NCI-H1048 (cell line): ENCODE measurements at places on chromosomes 16 and 17.

GRCh38 chr16:4339909-4340308 lies 11.2 kb downstream of the PAM16 start:
- DNase-seq, result no peak

GRCh38 chr17:80870401-80870800 lies 121.2 kb upstream of the CHMP6 start:
- DNase-seq, result no peak

DNA sequence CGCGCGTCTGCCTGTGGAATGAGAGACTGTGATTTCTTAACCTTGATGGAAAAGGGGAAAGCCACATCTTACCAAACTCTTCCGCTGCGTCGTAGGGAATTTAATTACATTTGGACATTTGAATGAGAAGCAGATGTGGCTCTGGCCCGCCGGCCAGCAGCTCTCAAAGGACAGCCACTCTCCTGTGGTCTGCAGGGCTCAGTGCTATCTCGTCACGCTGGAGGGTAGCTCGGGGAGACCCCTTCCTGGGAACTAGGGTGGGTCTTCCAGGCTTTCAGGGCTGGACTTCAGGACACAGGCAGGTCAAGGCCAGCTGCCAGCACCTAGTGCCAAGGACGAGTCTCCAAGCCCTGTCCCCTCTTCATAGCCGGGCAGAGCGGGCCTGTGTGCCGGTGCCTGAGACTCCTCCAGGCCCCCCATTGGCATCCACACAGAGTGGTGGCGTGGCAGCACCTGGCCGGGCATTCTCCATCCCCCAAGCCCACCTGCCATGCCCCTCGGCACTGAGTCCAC lies 15.9 kb upstream of the TBX2 start:
- no peak for DNase-seq

DNA sequence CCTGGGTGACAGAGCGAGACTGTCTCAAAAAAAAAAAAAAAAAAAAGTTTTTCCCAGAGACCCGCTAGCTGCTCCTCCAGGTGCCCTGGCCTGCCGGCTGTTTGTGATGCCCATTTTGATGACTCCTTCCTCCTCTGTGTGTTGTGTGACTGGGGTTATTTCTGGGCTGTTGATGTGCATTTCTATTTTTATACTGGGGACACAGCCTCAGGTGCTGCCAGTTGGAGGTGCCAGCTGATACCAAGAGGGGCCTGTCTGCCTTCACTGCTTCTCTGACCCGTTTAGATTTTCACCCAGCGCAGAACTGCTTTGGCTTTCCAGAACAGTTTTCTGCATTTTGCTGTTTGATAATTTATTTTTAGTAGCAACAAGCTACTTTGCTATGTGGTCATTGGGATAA lies 6.7 kb downstream of the PLA2G15 start:
- no peak for DNase-seq

- no peak for DNase-seq
Observed at GRCh38 chr17:13405080-13405479, 196.6 kb downstream of the HS3ST3A1 start.

GRCh38 chr16:9206156-9206555 lies 114.7 kb downstream of the HAPSTR1 start:
- DNase-seq, result no peak

DNA sequence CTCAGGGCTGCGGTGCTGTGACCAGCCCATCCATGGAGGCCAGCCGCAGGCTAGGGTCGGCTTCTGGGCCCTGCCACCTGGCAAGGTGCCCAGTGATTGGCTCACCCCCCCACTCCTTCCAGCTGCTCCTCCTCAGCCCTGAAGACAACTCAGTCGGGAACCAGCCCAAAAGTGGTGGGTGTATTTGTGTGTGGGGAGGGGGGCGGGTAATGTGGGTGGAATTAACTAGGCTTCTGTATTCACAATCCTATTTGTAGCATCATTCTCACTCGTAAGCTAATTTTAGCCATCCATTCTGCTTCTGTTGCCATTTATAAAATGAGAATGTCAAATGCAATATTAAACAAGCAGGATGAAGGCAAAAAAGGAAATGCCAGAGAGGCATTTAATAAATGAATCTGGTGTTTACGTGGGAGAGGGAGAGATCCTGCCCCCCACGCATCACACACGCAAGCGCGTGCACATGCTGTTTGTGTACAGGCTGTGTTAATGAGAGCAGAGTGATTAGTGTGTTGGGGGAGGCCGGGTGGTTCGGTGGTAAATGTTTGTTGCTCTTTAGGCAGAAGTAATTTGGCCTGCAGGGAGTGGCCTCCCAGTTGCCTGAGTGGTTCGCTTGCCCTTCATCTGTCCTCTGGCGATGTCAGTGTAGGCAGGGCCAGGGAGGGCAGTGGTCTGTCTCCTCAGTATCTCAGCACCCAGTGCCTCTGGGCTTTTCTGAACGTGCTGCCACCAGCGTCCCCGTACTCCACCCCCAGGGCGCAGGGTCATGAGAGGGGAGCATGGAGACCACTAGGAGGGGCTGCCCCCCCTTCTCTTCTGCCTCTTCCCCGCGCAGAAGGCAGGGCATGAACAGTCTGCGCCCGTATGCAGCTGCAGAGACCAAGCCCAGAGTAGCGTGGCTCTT lies 140.1 kb downstream of the CCDC182 start:
- DNase-seq, result no peak

- DNase-seq, result no peak
Observed at GRCh38 chr16:5412731-5413130, 315.1 kb upstream of the EEF2KMT start.

DNA sequence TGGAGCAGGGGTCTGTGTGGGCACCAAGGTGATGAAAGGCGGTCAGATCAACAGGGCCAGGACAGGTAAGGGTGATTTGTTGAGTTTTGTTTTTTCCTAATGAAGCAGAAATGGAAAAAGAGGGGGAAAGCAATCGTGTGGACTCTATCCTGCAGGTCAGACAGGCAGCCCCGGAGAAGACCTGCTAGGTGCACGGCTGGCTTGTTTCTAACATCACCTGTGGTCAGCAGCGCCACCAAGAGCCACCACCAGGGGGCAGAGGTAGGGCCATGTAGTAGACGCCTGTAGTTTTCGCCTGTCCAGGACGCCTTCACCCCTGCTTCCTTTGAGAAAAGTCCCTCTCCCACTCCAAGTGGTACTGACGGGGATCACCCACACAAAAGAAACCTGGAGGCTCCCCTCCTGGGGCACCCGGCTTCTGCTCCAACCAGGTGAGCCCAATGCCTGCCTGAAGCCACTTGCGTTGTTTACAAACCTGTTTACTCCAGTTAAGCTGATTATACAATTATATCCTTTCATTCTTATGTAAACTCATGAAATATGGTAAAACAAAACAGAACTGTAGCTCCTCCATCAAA lies 54.2 kb upstream of the SEC14L1 start:
- DNase-seq, result peak; percentile 29

DNA sequence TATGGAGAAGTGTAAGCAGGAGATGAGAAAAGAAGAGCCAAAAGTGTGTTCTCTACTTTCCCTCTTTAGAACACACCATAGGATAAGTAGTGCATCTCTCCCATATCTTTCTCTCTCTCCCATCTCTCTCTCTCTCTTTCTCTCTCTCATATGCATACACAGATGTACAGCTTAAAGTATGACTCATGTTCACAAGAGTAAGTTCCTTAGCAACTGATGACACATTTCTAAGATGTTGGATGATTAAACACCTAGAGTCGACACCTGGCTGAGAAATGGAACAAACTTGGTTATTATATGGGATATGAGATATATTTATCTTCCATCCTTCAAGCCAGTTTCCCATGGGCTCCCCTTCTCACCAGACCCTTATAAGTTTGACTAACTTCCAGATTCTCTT lies 113.5 kb downstream of the TMEM132E start:
- DNase-seq, result no peak

GRCh38 chr17:81920612-81921536 lies 2.9 kb upstream of the SIRT7 start:
- DNase-seq, result no peak

DNA sequence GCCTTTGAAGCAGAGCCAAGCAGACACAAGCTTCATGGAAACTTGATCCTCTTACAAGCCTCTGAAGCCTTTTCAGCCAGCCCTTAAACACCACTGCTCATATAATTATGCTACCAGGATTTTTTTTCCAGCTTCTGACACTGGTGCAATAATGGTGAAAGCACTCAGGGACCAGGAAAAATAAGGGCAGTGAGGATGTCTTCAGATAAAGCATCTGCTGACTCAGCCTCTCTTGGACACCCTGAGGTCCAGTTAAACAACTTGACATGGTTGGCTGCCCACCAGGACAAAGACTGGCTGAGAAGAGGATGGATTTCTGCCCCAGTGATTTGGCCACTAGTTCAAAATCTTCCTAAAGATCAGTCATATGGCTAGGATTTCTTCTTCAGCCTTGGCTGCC lies 124.2 kb upstream of the N4BP1 start:
- no peak for DNase-seq

GRCh38 chr17:31373150-31374093 lies 18.1 kb upstream of the RAB11FIP4 start:
- no peak for DNase-seq

- DNase-seq, result no peak
Observed at GRCh38 chr17:80284631-80285030, 24.0 kb downstream of the RNF213 start.

DNA sequence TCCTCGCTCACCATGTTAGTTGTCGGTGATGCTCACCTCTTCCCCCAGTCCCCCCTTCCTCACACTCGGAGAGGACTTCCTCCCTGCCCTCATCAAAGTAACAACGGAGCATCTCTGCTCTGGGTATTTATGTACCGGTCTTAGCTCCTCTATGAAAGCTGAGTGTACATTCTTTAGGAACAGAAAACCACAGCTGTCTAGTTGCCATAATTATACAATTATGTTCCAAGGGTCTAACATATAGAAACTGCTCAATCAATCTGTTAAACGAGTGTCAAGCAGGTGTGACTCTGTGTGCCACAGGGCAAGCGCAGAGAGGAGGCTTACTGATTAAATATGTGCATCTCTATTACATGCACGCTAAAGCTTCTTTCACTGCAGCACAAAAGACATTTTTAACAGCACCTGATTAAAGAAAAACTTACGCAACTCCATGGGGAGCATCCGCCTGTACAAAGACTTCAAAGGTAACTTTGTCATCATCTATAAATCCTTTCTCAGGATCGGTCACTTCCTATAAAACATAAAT lies 37.8 kb downstream of the LITAFD start:
- no peak for DNase-seq

- DNase-seq, result no peak
Observed at GRCh38 chr17:67130768-67131167, 86.4 kb downstream of the CACNG1 start.

DNA sequence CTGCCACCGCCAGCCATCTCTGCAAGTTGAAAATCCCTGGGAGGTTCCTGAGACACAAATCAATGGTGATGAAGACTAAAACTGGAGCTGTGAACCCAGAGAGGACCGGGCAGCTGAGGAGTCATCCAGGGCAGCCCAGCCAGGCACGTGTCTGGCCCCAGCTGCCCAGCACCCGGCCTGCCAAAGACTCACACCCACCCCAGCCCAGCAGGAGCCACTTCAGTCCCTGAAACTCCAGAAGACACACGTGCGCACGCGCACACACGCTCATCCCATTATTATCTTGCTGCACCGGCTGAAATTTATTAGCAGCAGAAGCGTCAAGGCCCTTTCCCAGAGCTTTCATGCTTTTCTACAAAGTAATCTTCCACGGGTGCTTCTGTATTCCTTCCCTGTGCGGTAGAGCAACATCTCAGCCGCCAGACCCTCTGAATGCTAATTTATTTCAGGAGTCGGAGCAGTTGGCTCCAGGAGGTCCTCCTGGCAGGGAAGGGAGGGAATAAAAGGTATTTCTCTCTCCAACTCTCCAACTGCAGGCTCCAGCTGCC lies 59.8 kb upstream of the RBFOX3 start:
- DNase-seq, result no peak

- DNase-seq, result no peak
Observed at GRCh38 chr17:8797621-8798175, 1.5 kb downstream of the MFSD6L start.

DNA sequence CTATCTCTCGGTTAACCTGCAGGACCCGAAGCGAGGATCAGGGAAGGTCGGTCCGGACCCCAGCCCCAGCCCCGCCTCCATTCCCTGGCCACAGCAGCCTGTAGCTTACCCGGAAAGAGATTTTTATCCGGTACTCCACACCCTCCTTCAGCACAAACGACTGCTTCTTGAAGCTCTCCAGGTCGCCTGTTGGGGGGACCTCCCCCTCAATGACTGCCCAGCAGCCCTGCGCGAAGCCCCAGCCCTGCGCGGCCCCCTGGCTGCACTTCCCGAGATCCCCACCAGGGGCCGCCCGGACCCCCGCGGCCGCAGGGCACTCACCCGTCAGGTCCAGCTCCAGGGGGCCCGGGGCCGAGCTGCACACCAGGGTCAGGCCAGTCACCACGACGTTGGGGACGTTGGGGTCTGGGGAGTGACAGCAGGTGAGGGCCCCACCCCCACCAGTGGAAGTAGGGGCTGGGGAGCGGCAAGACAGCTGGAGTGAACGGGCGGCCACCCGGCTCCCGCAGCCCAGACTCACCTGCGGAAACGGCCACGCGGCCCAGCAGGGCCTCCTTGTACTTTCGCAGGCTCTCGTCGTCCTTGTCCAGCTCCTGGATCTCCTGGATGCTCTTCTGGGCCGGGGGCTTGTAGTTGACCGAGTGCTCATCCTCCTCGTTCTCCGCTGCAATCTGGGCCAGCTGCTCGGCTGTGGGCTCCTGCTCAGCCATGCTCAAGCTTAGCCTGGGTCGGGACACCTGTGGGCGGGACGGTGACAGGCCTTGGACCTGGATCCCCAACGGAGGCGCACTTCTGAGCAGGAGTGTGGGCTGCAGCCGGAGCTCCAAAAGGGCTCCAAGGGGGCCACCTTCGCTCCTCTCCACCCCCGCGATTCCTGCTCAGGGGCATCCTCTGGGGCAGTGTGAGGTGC lies 1.7 kb downstream of the ARHGDIA start:
- no peak for DNase-seq

DNA sequence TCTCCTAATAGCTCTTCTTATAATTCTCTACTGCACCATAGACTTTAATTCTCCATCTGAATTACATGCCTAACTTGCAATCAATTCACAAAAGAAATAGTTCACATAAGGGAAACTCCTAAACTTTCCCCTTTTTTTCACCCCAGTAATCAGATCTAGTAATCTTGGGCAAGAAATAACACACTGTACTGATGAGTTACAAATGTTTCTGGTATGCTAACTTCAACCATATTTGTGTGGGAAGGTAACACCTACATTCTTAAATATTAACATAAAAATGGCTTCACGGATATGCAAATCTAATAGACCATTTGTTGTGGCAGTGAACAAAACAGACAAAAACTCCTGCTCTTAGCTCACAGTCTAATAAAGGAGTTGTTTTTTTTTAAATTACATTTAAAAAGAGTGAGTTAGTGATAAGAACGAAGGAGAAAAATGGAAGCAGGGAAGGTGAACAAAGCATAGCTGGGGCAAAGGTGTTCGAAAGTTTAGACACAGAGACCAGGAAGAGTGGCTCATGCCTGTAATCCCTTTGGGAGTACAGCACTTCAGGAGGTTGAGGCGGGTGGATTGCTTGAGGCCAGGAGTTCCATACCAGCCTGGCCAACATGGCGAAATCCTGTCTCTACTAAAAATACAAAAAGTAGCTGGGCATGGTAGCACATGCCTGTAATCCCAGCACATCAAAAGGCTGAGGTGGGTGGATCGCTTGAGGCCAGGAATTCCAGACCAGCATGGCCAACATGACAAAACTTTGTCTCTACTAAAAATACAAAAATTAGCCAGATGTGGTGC lies 34.8 kb downstream of the CMTM3 start:
- DNase-seq, result no peak

- no peak for DNase-seq
Observed at GRCh38 chr16:10992797-10993196, 48.4 kb downstream of the CLEC16A start.
